ENCODE measurements at places on chromosomes 16 and 17.

GRCh38 chr17:59832883-59833379, 59.8 kb downstream of the TUBD1 start:
- DNase-seq = peak; percentile 39

- no peak for DNase-seq
Measured at GRCh38 chr17:71349908-71350600, 770.8 kb upstream of the SOX9 start.

GRCh38 chr16:52812678-52813556, 239.8 kb downstream of the CHD9NB start:
- DNase-seq = no peak

DNA sequence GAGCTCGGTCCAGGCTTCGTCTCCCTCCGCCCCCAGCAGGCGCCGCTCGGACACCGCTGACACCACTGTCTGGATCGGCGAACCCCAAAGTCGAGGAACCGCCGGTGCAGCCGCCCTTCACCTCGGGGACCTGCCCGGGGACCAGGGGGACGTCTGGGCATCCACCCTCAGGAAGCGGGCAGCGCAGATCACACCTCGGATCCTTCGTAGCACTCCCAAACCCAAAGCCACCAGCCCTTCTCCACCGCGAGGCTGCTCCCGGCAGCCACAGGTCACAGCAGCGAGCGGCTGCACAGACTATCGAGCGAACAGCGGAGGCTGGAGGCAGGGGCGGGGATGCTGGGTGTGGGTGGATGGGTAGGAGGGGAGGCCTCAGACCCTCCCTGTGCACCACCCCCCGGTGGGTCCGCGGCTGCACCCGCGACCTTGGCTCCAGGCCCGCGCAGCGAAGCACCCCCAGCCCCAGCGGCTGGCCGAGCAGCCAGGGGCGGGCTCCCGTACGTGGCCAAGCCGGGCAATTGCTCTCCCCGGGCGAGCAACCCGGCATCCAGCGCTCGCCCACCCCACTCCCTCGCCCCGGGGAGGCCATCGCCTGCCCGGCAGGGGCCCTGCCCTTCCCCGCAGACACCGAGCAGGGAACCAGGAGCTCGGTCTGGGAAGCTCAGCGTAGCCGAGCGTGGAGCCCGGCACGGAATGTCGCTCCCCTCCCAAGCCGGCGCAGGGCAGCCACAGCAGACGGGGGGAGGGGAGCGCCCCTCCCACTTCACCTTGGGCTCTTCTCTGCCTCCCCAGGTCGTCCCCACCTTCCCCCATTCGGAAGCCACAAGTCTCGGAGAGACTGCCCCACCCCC, 1.0 kb downstream of the SDK2 start:
- peak; percentile 15 for DNase-seq

- DNase-seq = peak; percentile 65
Measured at GRCh38 chr17:64736804-64737492, 74.8 kb upstream of the SMURF2 start.

- no peak for DNase-seq
Measured at GRCh38 chr17:79201536-79202227, 127.1 kb downstream of the ENGASE start.

- DNase-seq = no peak
Measured at GRCh38 chr17:36717088-36717487, 115.7 kb downstream of the MRM1 start.

GRCh38 chr17:64001091-64001579, 3.0 kb downstream of the PRR29 start:
- DNase-seq = no peak

DNA sequence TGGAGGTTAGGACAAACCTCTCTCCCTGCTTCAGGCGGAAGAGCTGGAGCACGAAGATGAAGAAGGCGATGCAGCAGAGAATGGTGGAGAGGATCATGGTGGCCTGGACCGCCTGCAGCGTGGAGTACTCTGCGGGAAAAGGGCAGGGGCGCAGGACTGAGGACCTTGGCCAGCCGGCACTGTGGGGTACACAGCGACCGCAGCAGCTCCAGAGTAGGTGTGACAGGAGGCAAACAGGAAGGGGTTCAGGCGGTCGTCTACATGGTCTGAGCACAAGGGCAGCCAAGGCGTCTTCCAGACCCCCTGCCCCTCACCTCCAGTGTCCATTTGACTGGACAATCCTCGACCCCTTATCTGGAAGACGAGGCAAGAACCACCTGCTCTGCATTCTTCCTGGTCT, 42.5 kb downstream of the EMP2 start:
- no peak for DNase-seq

- no peak for DNase-seq
Measured at GRCh38 chr16:67654403-67654911, 5.6 kb downstream of the ACD start.

GRCh38 chr16:11909653-11910545, 5.9 kb downstream of the GSPT1 start:
- no peak for DNase-seq

DNA sequence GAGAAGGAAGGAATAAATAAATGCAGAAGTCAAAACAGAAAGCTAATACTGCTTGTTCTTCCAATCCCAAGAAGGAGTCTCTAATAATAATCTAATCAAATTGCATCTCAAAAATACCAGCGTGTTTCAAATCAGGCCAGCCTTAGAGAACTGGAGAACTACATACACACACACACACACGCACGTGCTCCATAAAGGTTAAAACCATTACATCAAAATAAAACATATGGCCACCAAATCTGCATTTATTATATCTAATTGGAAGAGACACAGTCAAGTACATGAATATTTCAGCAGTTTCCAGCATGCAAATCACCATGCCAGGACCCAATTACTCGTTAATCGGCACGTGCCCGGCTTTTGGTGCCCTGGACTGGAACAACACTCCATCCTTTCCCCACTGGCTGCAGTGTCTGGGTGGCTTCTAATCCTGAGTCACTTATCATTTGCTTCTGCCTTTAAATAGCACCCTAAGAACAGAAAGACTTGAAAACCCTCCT, 20.4 kb upstream of the KDM8 start:
- DNase-seq = no peak
